ENCODE measurements at places on chromosomes 16 and 17.

DNA sequence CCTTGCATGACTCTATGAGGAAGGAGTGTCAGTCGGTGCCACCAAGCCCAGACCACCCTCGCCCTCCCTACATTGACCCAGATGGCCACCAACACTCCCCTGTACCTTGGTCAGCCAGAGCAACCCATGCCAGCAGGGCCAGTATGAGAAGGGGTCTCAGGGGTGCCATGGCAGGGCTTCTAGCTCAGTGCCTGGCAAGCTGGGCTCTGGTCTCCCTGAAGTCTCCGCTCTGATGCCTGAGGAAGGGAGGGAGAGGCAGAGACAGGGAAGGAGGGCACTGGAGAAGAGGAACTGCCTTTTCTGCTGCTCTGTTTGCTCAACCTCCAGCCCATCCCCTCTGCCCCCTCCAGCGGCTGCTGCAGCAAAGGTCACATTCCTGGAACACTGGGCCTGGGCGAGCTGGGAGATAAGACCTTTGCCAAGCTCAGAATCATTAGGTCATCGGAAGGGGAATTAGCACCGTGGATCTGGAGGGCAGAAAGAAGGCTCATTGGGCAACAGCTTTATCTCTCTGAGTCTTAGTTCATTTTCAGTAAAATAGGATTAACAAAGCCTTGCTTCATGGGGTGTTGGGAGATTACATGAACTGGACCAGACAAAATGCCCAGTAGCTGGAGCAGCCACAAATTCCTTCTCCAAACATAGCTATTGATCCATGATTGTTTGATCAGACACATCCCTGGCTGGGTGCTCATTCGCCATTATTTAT is at the start of gene VTN:
VTN (minus strand) TSS at position 273 of the 709 bp plus-strand sequence; CDS start at position 169, 104 bp downstream.
- no peak for DNase-seq

- peak; percentile 39 for DNase-seq
Measured at GRCh38 chr17:3965118-3965800, 1.0 kb upstream of the ATP2A3 start.

DNA sequence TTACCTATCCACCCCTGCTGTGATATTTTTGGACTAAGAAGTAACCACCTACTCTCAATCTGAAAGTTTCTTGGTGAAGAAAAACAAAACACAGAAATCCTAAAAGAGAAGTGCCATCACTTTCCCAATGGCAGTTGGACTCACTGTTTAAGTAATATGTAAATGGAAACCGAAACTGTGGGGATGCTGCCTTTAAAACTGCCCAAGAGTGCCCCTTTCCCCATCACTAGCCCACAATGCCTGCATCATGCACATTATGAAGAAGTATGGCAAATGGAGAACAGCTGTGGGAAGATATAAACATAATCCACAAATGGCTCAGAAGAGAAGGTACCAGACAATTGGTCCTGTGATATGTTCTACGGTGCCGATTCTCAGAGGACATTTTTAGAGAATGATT is 33.5 kb upstream of the SLC6A2 start:
- no peak for DNase-seq

GRCh38 chr17:77867976-77868713 is 90.4 kb upstream of the TNRC6C start:
- DNase-seq, result no peak

- no peak for DNase-seq
Measured at GRCh38 chr17:77884967-77885641, 73.4 kb upstream of the TNRC6C start.

- no peak for DNase-seq
Measured at GRCh38 chr16:72852421-72852820, 195.5 kb downstream of the ZFHX3 start.

DNA sequence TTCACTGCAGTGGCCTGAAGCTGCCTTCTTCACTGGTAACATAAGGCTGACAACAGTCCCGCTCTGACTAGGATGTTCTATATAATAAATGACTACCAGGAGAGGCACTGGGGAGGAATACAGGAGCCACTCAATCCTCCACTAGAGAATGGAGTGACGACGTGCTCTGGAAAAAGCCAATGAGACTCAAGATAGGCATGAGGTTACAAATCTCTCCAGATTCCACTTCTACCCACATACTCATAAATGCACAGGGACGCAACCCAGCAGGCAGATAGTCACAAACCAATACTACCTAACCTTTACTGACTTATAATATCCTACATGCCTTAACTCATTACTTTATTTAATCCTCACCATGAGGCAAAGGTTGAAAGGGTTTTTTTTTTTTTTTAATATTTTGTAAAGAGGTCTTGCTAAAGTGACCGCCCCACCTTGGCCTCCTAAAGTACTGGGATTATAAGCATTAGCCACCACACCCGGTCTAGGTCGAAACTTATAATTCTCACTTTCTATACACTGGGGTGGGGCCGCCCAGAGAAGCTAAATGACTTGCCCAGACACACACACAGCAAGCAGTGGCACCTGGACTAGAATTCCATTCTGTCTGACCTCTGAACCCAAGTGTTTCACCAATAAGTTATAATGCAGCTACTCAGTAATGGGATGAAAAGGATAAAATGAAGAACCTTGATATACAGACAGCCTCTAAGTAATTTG is 33.7 kb downstream of the TOM1L2 start:
- no peak for DNase-seq

GRCh38 chr17:77165577-77165976 is 24.8 kb downstream of the SEC14L1 start:
- no peak for DNase-seq

- no peak for DNase-seq
Measured at GRCh38 chr16:24054741-24055491, 201.2 kb upstream of the CACNG3 start.

DNA sequence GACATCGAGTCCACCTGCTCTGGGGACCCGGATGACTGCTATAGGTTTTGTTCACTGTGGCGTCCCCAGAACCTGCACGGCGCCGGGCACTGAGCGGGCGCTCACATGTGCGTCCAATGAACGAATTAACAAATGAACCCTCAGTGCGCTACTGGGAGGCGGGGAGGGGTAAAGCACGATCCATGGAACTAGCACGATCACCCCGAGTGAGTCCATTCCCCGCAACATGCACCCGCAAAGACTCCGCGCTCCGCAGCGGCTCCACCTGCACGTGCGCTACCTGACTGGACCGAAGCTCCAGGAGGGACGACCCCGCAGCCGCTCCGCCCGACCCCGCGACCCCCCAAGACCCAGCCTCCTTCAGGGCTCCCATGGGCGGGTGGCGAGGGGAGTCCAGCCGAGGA is 491 bp downstream of the TRAP1 start:
- DNase-seq, result peak; percentile 19

DNA sequence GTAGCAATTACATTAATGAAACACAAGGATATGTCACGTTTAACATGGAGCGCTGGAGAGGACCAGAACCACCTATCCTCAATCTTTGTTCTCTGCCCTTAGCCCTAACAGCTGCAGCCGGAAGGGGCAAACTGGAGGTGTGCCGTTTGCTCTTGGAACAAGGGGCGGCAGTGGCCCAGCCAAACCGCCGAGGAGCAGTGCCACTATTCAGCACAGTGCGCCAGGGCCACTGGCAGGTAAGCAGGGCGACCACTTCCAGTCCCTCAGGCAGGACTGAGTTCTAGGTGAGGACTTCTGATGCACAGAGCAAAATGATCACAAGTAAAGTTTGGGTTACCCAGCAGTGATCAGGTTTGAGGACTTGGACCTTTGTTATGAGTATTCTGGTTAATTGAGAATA is 41.1 kb downstream of the CYB561 start:
- no peak for DNase-seq

DNA sequence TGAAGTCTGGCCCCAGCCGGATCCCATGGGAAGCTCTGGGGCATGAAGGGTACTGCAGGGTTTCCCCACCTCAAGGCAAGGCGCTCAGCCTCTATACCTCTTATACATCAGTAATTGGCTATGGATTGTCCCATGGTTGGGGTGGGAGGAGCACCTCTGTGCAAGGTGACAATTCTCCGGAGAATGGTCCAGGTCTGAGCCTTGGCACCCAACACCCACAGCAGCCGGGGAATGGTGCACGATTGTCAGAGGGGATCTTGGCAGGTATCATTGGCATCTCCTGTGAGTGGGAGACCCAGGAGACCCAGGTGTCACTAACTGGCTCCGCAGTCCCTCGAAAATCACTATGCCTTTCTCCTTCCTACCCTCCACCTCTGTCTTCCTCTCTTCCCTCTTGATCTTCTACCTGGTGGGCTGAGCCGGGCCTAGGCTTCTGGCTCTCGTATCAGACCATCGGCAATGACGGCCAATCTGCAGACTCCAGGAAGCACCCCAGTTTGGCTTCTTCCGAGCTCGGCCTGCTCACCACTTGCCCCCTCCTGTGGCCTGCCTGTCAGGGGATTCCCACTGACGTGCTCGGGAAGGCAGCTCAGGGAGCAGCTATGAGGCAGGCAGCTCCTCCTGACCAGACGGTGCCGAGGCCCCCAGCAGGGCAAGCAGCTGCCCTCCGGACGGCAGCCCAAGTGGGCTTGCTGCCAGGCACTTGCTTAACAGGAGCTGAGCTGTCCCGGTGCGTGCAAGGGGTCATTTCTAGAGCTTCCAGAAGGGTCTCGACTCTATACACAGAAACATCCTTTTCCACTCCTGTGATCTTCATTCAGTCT is 10.0 kb upstream of the CALB2 start:
- DNase-seq, result no peak

GRCh38 chr17:47895347-47895855 is 635 bp upstream of the SP2 start:
- no peak for DNase-seq

Measured in central memory CD8-positive, alpha-beta T cell (primary cell).